ENCODE measurements at places on chromosomes 12 and 14. TPM values are rescaled to one million over a fixed set of nuclear protein-coding genes. Genes with fewer than 3 reads are reported as not detected.
A peak's percentile ranks its signal among the peaks of the same experiment; 100 is the strongest.

DNA sequence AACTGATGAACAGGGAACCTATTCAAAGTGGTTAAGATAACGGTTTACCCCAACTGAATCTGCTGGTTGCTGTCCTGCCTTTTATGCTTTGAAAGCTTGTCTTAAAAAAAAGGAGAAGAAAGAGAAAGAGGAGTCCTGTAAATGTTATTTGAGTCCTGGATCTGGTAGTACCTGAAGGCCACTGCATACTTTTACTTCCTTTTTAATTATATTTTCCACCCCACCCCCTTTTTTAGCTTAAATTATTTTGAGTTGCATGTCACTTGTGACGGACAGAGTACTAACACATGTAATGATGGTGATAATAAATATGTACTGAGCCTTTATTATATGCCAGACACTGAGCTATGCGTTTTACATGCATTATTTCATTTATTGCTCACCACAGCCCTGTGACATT lies 2.5 kb upstream of the AMIGO2 start:
- DNase-seq: no peak

Gene CTSG
- not detected for total RNA-seq

Gene PAPLN
- 3.0 TPM for total RNA-seq

- DNase-seq: peak; percentile 3
Measured at GRCh38 chr14:77372304-77372841, 4.5 kb downstream of the TMED8 start.

- peak; percentile 41 for DNase-seq
Measured at GRCh38 chr14:89165189-89166181, 251.5 kb downstream of the FOXN3 start.

Gene NAP1L1
- 1,883 TPM for total RNA-seq

DNA sequence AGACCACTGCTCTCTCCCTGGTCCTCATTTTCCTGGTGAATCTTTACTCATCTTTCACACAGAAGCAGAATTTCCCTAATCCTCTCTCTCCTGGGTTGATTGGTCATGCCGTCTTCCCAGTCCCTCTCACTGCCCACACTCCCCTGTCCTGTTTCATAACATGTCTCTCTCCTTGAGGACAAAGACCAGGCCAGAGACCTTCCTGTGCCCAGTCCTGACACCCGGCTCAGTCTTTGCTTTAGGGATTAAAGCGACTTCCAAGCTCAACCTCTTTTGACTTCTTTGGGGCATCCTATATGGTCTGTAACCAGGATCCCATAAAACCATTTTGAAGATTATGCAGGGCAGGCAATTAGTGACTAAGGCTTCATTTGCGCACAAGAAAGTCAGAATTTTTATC lies 105.5 kb downstream of the BCL11B start:
- no peak for DNase-seq

Gene KRT78
- total RNA-seq: not detected

Gene KLHL33
- total RNA-seq: 0.18 TPM

GRCh38 chr14:40847480-40847879 lies 759.2 kb upstream of the LRFN5 start:
- no peak for DNase-seq

DNA sequence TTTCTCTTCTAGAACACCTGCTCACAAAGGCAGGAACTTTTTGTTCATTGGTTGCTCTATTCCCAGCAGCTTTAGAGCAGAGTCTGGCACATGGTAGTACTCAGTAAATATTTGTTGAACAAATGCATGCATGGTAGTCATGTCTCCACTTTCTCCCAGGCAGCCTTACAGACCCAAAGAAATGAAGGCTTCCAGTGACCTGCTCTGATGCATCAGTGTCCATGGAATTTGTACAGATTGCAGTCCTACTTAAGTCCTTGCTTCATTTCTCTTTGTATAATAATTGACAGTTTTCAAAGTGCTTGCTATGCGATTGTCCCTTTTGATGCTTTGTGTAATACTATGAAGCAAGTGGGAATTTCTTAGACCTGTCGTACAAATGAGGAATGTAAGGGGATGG lies 119.6 kb downstream of the DERA start:
- DNase-seq: no peak

DNA sequence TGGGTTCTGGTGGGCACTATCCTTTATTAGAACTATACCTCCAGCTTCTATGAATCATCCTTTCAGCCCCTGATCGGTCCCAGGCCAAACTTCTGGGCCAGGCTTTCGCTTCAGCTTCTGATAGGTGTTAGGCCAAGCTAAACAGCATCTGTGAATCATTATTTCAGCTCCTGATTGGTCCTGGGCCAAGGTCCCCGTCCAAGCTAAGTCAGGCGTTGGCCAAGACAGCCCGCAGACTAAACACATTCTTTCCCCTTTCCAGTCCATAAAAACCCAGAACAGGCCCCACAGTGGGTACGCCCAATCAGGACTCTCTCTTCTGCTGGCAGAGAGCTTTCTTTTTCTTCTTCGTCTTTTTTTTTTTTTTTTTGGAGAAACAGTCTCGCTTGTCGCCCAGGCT lies 1808.9 kb upstream of the SEL1L start:
- DNase-seq: peak; percentile 32

DNA sequence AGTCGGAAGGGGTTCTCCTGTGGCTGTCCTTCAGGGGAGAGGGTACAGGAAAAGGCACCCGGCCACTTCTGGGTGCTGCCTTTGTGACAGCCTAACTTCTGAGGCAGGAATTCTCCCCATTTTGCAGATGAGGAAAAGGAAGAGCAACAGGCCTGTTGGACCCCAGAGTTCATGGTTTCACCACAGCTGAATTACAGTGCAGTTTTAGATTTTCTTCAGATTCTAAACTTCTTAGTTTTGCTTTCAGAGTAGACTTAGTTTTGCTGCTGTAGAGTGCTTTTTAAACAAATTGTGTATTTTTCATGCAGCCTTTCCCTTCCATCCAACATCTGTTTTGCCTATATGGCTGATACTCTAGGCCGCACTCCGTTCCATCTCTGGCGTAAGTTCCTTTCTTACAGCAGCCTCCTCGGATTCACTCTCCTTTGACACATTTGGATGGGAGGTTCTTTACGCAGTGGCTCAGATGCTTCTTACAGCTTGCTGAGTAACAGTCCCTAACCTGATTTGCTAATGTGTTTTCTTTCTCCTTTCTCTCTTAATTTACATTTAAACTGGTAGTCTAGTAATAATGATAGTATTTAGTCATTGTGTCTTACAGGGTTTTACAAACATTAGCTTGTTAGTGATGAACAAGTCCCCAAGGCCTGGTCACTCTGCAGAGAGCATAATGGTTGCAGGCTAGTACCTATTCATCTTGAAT lies 7.8 kb downstream of the TRAF3 start:
- no peak for DNase-seq
